NCI-H1048 (cell line): ENCODE measurements at places on chromosomes 2 and 18.

DNA sequence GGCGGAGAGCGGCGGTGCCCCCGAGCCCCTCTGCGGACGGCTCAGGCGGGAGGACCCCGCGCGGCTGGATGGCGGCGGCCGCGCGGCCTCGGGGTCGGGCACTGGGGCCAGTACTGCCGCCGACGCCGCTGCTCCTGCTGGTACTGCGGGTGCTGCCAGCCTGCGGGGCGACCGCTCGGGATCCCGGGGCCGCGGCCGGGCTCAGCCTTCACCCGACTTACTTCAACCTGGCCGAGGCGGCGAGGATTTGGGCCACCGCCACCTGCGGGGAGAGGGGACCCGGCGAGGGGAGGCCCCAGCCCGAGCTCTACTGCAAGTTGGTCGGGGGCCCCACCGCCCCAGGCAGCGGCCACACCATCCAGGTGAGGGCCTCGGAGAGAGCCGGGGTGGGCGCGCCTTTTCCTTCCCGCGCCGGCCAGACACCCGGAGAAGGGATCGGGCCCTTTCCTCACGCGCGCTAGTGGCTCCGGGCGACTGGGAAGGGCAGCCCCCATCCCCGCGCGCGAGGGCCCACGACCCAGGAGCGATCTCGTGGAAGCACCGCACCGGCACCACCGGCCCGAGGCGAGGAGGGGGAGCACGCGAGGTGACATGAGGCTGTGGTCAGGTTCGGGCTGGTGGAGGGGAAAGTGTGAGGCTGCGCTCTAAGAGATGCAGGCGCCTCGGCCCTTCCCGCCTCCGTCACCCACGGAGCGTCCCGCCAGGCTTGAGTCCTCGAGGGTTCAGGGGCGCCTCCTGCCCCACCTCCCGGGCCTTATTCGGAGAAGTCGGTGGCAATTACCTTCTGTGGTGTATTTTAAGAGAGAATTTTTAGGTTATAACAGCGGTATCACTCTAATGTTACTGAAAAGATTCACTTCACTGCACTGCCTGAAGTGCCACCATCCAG is 607 bp downstream of the LAMA3 start:
- no peak for DNase-seq

GRCh38 chr18:45724601-45725000 is 620 bp downstream of the SLC14A1 start:
- no peak for DNase-seq

- DNase-seq, result no peak
Measured at GRCh38 chr2:172564376-172564775, 8.5 kb downstream of the PDK1 start.

DNA sequence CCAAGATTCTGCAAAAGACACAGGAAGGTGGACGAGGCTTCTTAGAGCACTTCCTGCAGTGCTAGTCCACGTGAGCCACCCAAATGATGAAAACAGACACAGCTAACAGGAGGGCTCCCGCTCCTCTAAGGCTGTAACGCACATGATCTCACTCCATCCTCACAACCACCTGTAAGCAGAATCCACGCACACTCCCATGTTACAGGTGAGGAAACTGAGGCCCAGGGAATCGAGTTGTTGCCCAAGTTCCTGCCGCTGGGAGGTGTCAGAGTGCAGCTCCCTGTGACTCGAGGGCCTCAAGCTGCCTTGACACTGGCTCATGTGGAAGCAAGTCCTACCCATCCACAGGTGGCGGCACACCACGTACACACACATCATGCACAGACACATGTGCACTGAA is 4.4 kb downstream of the DNMT3A start:
- no peak for DNase-seq

GRCh38 chr2:138415985-138416384 is 85.6 kb upstream of the SPOPL start:
- DNase-seq, result no peak

DNA sequence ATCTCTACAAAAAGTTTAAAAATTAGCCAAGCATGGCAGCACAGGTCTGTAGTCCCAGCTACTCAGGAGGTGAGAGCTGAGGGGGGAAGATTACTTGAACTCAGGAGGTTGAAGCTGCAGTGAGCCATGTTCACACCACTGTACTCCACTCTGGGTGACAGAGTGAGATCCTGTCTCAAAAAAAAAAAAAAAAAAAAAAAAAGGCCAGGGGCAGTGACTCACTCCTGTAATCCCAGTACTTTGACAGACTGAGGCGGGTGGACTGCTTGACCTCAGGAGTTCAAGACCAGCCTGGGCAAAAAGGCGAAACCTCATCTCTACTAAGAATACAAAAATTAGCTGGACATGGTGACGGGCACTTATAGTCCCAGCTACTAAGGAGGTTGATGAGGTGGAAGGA is 37.0 kb downstream of the PUM2 start:
- DNase-seq, result no peak

DNA sequence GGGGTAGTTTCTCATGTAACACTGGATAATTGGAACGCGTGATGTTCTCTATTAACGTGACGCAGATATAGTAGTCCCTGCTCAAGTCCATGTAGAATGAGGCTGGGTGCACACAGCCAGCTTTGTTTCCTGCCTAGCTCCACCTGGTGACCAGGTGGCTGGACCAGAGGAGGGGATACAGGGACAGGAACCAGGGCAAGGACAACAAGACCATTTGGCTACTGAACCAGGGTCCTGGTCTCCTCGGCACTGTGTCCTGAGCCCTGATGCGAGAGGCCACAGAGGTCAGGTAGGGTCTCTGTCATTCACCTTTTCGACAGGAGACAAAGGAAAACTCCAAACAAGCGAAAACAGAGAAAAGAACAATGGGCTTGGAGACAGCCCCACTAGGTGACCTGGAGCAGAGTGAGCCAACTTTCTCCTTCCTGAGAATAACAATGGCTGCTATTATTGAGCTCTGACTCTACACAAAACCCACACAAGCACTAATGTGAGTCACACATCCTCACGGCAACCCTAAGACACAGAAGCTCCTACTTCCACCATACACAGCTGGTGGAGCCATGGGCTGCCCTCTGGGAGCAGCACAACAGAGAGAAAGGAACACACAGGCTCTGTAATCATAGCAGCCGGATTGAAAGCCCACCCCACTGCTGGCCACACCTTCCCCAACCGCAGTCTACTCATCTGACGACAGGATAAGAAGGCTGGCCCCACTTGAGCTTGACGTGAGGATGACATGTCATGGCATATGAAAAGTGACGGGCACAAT is 67.3 kb upstream of the TEX51 start:
- DNase-seq, result no peak

DNA sequence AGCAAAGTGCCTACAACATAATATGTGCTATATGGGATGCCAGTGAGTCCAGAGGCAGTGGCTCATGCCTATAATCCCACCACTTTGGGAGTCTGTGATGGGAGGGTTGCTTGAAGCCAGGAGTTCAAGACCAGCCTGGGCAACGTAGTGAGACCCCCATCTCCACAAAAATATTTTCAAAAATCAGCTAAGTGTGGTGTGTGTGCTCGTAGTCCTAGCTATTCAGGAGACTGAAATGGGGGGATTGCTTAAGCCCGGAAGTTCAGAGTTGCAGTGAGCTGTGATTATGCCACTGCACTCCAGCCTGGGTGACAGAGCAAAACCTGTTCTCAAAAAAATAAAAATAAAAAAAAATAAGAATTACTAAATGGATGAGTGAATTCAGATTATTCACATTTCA is 23.4 kb downstream of the OTX1 start:
- no peak for DNase-seq

GRCh38 chr2:193580176-193580950 is 1385.6 kb upstream of the TMEFF2 start:
- DNase-seq, result no peak
